Choroid plexus epithelial cell (primary cell): ENCODE measurements at places on chromosomes 2 and 18.
A peak's percentile ranks its signal among the peaks of the same experiment; 100 is the strongest.

DNA sequence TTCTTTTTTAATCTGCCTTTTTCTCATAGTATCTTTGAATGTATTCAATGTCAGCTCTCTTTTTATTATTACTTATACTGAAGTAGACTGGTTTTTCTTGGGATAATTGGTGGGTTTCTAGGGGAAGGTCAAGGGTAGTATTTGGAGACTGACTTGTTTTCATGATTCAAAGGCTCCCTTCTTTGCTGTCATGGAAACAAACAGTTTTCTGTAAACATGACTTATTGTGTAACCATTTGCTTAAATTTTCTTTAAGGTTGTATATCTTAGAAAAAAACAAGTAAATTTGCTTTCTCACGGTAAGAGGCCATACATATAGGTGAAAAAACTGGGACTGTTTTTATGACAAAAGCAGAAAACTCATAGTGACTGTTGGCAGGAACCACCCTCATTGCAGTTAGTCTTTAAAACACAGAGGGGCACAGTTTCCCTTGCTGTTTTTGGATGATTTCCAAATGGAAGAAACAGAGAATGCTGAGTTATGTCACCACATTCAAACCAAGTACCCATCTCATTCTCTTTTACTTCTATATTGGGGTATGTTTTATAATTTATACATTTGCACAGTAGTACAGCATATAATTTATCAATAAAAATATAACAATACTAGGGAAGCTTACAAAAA, 5.8 kb upstream of the RDH14 start:
- peak; percentile 48 for DNase-seq

GRCh38 chr2:233926806-233927205, 9.6 kb downstream of the TRPM8 start:
- no peak for DNase-seq

DNA sequence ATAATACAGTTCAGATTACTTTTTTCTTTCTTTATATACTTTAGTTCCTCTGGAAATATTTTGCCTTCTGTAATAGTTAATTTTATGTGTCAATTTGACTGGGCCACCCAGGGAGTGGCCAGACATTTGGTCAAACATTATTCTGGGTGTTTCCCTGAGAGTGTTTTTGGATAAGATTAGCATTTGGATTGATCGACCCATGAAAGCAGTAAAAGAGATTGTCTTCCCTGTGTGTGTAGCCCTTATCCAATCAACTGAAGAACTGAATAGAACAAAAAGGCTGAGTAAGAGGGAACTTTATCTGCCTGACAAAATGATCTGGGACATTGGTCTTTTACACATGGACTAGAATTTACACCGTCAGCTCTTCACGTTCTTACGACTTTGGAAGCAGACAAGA, 1190.1 kb upstream of the FAM98A start:
- no peak for DNase-seq

GRCh38 chr18:48076461-48076860, 146.0 kb upstream of the SMAD2 start:
- DNase-seq, result no peak

- no peak for DNase-seq
Observed at GRCh38 chr2:207704671-207705070, 6.8 kb upstream of the CCNYL1 start.

- peak; percentile 29 for DNase-seq
Observed at GRCh38 chr18:13147130-13147529, 71.4 kb upstream of the LDLRAD4 start.

- DNase-seq, result no peak
Observed at GRCh38 chr2:191917967-191918651, 71.2 kb upstream of the CAVIN2 start.
